ENCODE measurements at places on chromosomes 2 and 18.

DNA sequence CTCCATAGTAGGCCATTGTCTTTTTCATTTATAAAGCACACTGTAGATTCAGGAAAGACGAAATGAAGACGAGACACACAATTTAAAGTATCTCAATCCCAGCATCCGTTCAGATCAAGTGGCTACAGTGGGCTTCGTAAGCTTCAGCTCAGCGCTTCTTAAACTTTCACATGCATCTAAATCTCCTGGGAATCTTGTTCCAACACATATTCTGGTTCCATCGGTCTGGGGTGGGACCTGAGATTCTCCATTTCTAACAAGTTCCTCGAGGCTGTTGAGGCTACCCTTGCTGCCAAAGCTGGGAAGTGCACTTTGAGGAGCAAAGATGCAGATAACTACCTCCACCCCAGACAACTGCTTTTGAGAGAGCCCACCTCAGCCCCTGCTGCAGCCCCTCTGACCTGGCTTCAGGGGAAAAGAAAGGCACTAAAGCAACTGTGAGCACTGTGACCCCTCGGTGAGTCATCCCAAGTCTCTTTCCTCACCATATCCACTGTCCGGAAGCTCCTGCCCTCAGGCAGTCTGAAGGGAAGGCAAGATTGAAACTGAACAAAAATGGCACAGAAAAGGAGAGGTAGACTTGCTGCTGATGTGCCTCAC, 201.1 kb upstream of the FBXO11 start:
- DNase-seq = no peak

DNA sequence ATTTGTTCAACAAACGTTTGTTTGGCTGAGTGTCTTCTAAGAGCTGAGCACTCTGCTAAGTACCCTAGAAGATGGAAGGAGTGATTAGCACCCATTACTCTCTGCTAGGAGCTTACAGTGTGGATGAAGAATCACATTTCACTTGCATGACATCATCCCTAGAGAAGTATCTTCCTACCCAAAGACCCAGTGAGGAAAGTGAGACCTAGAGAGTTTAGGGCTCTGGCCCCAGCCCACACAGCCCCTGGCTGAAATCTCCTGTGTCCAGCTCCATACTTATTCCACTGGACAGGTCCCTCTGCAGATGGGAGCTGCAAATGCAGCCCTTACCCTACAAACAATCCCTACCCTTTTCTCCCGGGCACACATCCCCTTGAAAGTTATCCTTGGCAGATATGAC, 26.8 kb upstream of the EPAS1 start:
- DNase-seq = no peak

GRCh38 chr2:34660741-34661140, 1061.6 kb upstream of the FAM98A start:
- DNase-seq = no peak

GRCh38 chr2:141911485-141912066, 219.2 kb downstream of the LRP1B start:
- DNase-seq = no peak

Data from stimulated activated CD4-positive, alpha-beta T cell treated with anti-CD3 and anti-CD28 coated beads, Interleukin-1b, Interleukin-23, amount 100 ng/mL, for 4 hours (primary cell).